ENCODE measurements at places on chromosomes 7 and 10.

- no peak for DNase-seq
These were observed 7.7 kb upstream of the CPVL start for GRCh38 chr7:29154076-29154475.

GRCh38 chr10:114313866-114314265 is 74.8 kb downstream of the VWA2 start:
- DNase-seq: no peak

DNA sequence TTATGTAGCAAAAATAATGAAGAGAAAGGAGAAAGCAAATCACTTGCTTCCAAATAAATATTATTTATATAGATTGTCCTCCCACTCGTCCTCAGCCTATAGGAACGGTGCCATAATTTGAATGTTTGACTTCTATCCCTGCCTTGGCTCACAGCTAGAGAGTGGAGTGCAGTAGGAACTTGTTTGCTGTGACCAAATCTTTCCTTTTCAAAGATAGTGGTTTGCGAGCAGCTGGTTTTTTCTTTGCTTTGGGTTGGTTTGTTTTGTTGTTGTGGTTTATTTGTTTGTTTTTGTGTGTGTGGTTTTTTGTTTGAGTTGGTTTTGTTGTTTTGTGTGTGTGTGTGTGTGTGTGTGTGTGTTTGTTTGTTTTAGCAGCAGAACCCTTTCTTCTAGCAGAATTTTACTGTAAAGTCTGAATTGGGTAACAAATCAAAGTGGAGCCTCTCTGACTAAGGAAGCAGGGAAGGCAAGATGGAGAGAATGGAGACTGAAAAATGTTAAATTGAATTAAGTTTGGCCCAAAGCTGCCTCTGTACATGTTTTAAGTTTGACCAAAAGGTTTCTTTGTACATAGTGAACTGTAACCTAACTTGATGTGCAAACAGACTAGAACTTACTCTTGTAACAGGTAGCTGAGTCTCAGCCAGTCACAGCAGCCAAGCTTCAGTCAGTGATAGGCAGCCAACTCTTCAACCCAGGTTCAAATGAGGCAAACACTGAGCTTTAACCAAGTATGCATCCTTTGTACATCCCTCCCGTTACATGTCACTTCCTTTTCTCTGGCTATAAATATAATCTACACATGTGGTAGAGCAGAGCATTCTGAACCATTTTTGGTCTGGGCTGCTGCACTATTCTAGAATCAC is 149.5 kb upstream of the LRGUK start:
- DNase-seq: no peak

DNA sequence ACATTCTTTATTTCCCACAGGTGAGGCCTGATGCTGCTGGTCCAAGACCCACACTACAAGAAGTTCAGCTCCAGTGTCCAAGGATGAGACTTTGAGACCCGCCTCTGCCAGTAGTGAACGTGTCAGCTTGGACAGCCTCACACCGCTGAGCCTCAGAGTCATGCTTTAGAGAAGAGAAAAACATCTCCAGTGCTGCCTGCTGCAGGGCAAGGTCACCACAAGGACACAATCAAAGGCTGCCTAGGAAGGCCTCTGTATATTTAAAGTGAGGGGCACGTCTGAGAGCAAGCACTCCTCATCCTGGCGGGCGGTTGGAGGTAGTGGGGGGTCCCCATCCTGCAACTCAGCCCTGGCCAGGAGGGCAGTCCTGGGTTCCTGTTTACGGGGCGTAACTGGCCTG is 19.3 kb downstream of the FGFR2 start:
- DNase-seq: no peak

GRCh38 chr10:11013836-11014235 is 3.8 kb upstream of the CELF2 start:
- no peak for DNase-seq
